ENCODE measurements at places on chromosomes 12 and 14.

DNA sequence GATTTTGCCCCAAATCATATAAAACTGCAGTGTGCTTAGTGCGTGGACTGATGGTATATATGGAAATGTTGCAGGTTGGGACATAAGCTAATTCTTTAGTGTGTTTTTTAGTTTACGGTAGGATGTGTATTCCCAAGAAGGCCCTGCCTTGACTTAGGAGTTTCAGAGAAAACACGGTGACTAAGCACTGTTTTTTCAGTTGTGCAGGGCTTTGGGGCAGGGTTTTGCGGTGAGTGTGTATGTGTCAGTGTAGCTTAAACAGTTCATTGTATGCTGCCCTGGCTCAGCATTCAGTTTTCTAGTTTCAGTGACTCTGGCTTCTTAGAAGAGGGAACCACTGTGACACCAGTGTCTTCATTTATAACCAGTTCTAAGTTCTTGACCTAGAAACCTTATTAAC is 101.2 kb downstream of the AKAP6 start:
- DNase-seq = no peak

- DNase-seq = no peak
Measured at GRCh38 chr14:51738754-51739153, 87.0 kb downstream of the FRMD6 start.

DNA sequence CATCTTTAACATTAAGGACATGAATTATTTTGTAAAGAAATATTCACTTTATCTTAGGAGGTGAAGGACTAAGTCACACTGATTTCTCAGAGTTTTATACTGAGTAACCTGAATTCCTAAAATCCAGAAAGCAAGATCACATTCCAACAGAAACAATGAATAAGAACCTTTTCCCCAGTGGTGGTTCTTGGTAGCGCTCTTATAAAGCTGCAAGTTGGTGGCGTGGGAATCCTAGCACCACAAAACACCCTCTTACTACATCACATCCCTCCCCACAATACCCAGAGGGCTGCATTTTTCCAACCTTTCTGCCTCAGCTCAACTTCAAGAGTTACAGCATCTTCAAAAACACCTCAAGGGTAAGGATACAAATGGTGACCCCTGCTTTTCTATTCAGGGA is 44.0 kb upstream of the SMUG1 start:
- DNase-seq = peak; percentile 44

DNA sequence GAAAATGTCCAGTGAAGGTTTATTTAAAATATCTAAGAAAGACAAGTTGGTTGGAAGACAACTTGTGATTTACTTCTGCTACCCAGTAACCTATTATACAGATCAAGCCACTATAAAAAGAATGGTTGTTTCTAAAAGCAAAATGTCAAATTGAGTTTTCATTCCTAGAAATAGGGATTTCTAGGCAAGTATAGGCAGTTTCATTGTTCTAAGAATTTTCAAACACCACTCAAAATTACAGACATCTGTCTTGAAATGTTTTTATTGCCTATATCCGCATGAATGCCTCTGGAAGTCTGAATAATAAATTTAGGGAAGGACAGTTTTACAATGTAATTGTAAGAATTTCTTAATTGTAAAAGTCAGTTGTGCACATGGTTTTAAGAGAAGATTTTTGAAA is 8.6 kb downstream of the YEATS4 start:
- DNase-seq = no peak

DNA sequence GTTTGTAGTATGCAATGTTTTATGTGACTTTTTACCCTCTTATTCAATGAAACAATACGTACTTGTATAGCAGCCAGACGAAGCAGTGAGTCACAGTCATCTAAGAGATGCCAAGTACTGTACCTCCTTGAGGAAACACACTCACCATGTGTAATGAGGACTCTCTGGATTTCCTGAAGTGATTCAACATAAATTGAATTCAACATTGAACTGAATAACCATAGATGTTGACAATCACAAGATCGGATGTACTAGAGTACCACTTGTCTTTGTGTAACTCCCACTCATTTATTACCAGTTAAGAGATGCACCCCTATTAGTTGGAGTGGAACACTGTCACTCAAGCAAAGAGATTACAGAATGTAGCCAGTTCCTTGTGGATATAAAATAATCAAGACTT is 175.2 kb upstream of the HMGA2 start:
- DNase-seq = peak; percentile 92

- DNase-seq = no peak
Measured at GRCh38 chr14:24439830-24440605, 2.6 kb downstream of the SDR39U1 start.

DNA sequence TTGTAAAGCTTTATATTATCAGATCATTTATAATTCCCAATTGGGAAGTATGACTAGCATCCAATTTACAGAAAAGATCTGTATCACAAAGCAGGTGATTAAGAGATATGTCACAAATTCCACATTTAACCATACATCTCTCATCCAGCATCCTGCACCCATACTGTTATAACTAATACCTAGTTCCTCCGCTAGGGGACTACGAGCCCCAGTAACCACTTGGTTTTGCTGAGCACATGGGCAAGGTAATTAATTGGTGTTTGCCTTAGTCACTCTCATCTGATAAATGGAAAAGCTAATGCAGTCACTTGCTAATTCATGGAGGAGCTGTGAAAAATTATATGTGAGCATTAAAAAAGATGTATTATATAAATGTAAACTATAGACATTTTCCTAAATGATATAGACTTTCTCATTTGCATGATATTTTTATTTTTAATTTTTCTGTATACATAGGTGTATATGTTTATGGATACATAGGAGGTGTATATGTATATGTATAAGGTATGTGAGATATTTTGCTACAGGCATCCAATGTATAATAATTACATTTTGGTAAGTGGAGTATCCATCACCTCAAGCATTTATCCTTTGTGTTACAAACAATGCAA is 1031.8 kb downstream of the GALC start:
- DNase-seq = no peak

GRCh38 chr14:94655169-94655710 is 43.0 kb downstream of the SERPINA3 start:
- no peak for DNase-seq

DNA sequence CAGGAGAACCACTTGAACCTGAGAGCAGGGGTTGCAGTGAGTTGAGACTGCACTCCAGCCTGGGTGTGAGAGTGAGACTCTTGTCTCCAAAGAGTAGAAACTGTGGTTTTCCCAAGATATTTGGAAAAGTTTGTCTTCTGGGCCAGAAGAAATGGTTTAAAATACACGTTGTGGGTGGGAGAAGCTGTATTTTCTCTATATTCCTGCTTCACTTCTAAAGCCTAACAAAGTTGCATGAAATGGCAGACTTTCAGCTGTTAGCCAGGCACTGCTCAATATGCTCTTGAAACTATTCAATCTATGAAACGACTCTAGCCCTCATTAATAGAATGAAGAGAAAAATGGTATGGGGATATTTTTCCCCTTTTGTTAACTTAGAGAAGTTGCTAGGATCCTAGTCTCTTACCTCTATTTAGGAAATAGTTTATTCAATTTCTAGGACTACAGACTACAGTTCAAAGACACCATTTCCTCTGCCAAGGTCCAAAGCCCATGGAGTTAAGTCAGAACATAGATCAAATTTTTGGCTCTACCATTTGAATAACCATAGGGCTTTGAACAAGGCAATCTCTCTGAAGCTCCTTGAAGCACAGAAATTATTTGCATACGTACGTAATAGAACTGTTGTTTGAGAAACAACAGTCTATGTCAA is 49.3 kb upstream of the OR5AU1 start:
- no peak for DNase-seq

DNA sequence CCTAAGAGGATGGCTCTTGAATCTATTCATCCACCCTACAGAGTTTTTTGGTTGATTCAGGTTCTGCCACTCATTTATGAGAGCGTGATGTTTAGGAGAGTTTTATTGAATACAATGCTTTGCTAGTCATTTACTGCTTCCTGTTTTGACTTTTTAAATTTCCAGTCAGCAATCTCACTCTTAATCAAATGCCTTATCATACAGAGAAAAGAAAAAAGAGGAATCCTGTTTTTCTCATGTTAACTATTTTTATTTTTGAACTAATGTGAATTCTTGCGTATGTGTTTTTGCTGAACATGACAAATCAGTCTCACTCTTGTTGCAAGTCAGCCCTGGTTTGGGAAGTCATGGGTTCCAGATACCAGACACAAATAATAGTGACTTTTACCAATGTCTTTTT is 22.1 kb upstream of the LGMN start:
- DNase-seq = no peak

DNA sequence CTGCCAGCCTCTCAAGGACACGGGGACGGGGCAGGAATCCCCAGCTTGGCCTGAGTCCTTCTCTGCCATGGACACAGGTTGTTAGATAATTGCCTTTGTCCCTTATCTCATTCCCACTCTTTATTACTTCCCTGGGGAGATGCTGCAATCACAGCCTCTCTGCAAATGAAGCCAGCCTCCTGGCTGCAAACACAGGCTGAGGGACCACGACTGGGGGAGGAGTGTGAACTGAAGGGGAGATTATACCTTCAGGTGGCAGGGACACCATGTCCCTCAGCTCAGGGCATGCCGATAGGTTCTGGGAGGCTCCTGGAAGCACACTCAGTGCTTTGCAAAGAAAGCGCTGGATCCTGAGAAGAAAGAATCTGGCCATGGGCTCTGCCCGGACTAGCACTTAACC is 16.1 kb upstream of the CHGA start:
- no peak for DNase-seq

- no peak for DNase-seq
Measured at GRCh38 chr14:85175556-85175955, 354.4 kb upstream of the FLRT2 start.

DNA sequence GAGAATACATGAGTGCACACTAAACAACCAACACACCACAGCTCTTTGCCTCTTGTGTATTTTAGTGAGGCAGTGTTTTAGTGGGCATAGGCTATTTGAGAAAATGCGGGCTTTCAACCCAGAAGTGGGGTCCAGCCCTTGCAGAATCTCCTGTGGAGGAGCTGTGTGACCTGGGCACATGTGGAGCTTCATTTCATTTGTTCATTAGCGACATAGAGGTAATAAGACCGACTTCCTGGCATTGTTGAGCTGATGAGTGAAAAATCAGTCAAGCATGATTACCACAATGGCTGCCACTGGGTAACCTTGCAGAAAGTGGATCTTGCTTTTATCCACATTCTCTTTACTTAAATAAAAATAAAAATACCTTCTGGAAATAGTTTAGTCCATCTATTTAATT is 923.5 kb downstream of the BCL11B start:
- no peak for DNase-seq

DNA sequence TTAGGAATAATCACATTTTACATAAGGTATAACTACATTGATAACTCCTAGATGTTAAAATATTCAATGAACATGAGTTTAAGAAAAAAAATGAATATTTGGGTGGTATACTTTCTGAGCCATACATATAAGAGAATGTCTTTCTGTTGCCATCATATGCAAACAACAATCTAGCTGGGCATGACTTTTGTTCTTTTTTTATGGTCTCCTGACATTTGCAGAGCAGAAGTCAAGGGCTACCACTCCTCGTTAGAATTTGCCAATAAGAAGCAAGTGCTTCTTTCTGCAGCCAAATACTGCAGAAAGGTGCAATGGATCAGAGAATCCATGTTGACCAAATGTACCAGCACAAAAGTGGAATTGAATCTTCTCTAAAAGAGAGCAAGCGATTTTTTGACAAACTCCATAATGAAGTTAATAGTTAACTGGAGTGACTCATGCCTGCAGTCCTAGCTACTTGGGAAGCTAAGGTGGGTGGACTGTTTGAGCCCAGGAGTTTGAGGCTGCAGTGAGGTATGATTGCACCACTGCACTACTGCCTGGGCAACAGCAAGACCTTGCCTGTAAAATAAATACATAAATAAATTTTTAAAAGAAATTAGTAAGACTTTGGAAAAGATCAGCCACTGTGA is 25.5 kb upstream of the CCDC91 start:
- no peak for DNase-seq

GRCh38 chr14:24315807-24316596 is 4.7 kb downstream of the LTB4R start:
- DNase-seq = no peak

DNA sequence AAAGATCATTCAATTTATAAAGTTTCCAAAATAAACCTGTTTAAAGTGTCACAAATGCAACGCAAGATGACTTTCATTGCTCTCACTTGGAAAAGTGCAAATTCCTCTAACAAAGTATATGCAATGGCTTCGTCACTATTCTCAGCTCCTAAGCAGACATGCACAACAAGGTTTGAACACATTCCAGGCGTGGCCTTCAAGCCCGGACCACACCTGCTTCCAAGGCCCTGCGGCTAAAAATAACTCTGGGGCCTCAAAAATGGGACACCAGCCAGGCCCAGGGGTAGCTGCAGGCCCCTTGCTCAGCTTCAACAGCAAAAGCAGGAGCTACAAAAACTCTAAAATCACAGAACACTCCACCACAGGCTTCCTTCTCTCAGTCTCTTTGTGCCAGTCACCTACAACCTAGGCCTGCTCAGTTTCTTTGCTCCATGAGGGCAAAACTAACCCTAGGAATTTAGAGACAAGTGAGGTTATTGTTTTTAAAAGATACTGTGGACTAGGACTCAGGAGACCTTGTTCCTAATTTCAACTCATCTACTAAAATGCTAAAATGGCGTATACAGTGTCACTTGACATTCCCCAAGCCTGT is 29.3 kb downstream of the DUSP16 start:
- no peak for DNase-seq

DNA sequence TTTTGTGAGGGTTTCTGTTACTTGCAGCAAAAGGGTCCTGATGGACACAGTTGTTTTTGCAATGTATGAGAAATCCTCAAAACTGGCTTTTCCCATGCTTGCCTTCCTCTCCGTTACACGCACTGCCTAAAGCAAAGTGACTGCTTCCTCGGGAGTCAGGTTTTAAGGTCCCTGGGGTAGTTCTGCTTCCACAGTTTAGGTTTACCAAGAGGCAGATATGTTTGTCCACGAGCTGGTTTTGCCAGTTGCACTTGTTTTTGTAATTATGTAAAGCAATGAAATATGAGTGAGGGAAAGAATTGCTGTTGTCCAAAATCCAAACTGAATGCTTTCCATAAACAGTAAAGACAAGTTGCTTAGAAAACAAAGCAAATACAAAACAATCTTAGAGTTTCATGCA is 290.7 kb upstream of the AMIGO2 start:
- DNase-seq = no peak

GRCh38 chr14:105900398-105901160 is 374.2 kb downstream of the TMEM121 start:
- DNase-seq = no peak

DNA sequence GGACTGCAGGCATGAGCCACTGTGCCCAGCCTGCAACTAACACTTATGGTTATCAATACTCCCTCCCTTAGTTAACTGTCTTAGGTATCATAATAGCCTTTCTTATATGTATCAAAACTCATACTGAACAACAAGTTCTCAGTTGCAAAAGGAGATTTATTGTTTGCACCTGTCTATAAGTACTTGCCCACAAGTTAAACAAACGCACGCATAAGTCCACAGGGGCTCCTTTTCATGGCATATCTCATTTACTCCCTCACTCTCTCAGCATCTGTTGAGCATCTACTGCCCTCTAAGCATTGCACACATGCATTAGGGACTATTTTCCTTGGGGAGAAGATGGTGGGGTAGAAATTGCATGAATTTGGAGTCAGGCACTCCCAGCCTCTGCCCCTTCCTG is 46.7 kb upstream of the CORO1C start:
- DNase-seq = no peak

GRCh38 chr12:45356822-45357538 is 141.1 kb downstream of the ANO6 start:
- DNase-seq = no peak

GRCh38 chr14:93316716-93317115 is 16.1 kb downstream of the BTBD7 start:
- no peak for DNase-seq

Data from A673 (cell line).